ENCODE measurements at places on chromosomes 7 and 10. TPM values are rescaled to one million over a fixed set of nuclear protein-coding genes. Genes with fewer than 3 reads are reported as not detected.
A peak's percentile ranks its signal among the peaks of the same experiment; 100 is the strongest.

The CDK6 gene
- total RNA-seq = 25.5 TPM

- no peak for DNase-seq
These were observed 120.7 kb downstream of the TES start for GRCh38 chr7:116331020-116331419.

- DNase-seq = no peak
These were observed 7.6 kb upstream of the LARP4B start for GRCh38 chr10:938941-939678.

DNA sequence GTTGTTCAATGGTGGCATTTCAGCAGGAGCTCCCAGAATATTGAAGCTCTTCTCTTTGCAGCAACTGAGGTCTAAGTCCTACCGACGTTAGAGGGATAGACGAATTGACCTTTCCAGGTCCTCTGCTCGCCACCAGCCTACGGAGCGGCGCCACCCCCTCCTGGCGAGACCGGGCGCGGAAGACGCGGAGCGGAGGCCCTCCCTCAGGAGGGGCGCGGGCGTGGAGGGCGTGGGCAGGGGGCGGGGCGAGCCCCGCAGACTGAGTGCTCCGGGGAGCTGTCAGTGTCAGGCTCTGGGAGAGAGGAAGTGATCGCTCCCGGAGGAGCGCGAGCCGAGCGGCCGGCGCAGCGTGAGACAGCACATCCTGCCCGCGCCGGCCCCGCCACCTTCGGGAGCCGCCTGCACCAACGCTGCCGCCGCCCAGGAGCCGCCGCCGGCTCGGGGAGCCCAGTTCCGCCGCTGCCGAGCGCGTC, at the start of gene DYNC1I1:
Gene DYNC1I1 (plus strand): TSS at position 257 of the 473 bp plus-strand sequence. CDS start 32,176 bp downstream, outside the sequence.
- peak; percentile 9 for DNase-seq

DNA sequence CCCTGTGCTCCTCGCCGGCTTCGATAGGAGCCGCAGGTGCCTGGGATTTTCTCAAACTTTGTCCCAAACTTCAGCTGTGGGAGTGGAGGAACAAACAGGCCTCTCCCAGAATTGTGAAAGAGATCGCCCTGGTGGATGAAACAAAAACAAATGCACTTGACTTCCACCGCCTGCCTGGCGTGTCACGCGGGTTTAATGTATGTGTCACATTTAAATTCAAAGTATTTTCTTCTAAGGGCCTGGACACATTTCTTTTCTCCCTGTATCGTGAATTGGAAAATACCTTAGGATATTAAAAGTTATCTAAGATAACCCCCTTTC, 694 bp upstream of the WASL start:
- DNase-seq = no peak

- DNase-seq = no peak
These were observed 56.1 kb downstream of the AUTS2 start for GRCh38 chr7:69654381-69654780.

The AMPH gene
- total RNA-seq = 5.3 TPM

The CFAP43 gene
- not detected for total RNA-seq

The TAS2R41 gene
- not detected for total RNA-seq

DNA sequence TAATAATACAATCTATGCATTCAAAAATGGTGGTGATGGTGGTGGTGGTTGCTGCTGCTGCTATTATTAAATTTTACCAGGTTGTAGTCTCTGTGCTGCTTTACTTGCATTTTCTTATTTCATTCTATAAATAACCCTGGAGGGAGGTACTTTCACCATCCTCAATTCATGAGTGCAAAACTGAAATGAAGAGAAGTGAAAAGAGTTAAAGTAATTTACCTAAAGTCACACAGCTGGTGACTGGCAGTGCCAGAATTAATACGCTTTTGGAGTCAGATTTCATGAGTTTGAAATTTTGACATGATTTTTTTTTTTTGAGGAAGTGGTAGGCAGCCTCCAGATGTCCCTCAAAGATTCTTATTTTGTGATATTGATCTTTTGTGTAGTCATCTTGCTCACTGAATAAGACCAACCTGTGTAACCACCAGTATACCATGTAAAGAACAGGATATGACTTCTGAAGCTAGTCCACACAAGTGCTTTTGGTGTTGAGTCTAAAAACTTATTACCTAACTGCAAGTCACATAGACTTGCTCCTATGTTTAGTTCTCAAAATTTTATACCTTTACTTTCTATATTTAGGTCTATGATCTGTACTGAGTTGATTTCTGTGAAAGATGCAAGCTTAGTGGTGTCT, 218.8 kb downstream of the ZWINT start:
- DNase-seq = no peak

The SPDYE11 gene
- total RNA-seq = not detected

The PRKAG2 gene
- 38.3 TPM for total RNA-seq
